GM18507 (cell line): ENCODE measurements at places on chromosomes 2 and 18.

- no peak for DNase-seq
Observed at GRCh38 chr2:181396256-181397123, 60.7 kb upstream of the ITGA4 start.

DNA sequence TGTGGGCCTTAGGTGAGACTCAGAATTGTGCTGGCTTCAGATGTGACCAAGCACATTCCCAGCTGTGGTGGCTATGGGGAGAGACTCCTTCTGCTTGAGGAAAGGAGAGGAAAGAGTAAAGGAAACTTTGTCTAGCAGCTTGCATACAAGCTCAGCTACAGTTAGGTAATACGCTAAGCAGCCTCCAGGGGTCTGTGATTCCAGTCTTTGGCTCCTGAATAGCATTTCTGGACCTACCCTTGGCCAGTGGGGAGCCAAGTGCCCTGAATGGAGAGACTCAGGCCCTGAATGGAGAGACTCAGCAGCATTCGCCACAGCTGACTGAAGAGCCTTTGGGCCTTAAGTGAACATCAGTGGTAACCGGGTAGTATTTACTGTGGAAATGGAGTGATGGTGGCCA lies 227.4 kb upstream of the CDH7 start:
- DNase-seq = no peak

- DNase-seq = no peak
Observed at GRCh38 chr2:181683518-181684453, 3.5 kb upstream of the NEUROD1 start.

GRCh38 chr18:24543086-24543794 lies 82.8 kb downstream of the HRH4 start:
- DNase-seq = no peak

DNA sequence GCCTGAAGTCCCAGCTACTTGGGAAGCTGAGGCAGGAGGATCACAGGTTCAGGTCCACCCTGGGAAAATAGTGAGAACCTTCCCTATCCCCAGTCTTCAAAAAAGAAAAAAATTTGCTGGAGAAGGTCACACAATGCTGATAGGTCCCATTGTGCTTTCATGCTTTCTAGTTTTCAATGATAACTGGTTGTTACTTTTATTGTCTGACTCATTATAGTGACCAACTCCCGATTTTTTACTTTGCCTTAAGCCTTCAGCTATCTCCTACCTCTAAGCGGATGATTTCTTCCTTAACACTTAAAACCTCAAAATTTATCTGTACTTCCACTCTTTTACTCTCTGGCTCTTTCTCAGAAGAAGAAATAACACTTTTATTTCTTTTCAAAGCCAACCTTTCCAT lies 17.3 kb downstream of the MSH2 start:
- no peak for DNase-seq

- DNase-seq = no peak
Observed at GRCh38 chr2:40168032-40168431, 283.9 kb downstream of the SLC8A1 start.
